ENCODE measurements at places on chromosomes 2 and 18.

GRCh38 chr2:173119069-173119807 is 43.6 kb downstream of the MAP3K20 start:
- DNase-seq: no peak

GRCh38 chr18:42458226-42458625 is 503.2 kb downstream of the PIK3C3 start:
- DNase-seq: no peak

- no peak for DNase-seq
Observed at GRCh38 chr2:207428573-207428972, 101.2 kb upstream of the CREB1 start.

- DNase-seq: no peak
Observed at GRCh38 chr18:23861805-23862470, 152.6 kb upstream of the TTC39C start.
